ENCODE measurements at places on chromosomes 4 and X.

GRCh38 chr4:85370400-85371032 is 104.4 kb upstream of the ARHGAP24 start:
- peak; percentile 40 for DNase-seq

DNA sequence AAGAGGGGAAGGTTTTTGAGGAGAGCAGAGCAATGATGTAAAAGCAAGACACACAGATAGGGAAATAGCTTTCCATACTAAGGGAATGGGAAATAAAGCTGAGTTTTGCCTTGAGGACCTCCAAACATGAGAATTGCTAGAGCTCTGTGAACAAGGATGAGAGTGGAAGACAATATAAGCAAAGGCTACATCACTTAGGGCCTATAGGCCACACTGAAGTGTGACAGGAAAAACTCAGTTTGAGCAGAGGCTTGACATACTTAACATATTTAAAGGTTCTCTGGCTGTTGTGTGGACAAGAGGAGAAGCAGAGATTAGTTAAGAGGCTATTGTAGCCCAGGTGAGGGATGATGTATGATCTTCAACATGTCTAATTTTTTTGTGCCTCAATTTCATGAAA is 5.3 kb upstream of the SRP72 start:
- DNase-seq, result no peak

DNA sequence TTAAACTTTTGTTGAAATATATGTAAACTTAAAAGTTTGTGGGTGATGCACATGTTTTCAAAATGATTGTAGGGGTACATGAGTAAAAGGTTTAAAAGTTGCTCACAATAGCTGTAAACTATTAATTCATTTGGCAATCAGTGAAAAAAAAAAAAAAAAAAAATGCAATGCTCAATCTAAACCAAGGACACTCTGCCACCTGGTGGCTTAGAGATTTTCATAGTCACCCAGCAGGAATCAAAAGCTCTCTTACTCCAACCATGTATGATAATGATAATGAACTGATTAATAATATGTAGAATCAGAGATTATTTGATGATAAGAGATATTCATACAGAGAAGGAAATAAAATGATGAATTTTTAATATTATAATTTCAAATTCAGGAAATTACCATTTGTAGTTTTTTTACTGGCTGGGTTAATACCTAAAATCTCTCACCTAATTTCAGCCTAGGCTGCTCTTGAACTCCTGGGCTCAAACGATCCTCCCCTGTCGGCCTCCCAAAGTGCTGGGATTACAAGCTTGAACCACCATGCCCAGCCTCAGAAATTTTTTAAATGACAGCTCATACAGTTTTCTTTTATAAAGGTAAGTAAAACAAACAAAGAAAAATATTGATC is 46.9 kb upstream of the SLC25A4 start:
- DNase-seq, result peak; percentile 49

- no peak for DNase-seq
Observed at GRCh38 chr4:144985014-144985413, 113.0 kb downstream of the ANAPC10 start.

GRCh38 chr4:26105337-26105736 is 191.3 kb downstream of the SMIM20 start:
- DNase-seq, result no peak

- no peak for DNase-seq
Observed at GRCh38 chrX:19968276-19968675, 22.6 kb downstream of the BCLAF3 start.

DNA sequence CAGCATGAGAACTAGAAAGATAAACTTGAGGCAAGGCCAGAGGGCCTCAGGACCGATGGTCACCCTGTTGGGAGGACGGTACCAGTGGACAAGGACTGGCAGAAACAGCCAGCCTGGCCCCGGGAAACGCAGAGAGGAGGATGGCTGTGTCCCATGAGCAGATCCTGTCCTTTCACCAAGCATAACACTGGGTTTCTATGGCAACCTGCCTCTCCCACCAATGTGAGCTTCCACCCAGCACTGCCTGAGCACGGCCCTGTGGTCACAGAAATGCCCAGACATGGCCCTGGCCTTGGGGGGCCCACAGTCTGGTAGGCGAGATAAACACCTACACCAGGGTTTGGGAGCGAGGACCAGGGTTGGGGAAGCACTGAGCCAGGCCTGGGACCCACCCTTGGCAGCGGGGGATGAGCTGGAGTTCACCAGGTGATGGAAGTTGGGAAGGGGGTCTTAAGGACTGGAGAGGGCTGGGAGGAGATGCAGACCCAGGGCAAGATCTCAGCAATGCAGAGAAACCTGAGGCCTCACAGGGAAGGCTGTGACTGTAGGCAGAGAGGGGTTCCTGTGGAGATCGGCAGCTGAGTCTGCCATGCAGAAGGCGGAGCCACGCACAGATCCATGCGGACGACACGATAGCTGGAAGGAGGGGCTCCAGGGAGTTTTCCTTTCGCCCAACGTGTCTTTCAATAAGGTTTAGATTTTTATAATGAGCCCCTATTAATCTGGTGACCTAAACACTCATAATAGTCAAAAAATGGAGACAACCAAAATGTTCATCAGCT is 32.7 kb upstream of the CRMP1 start:
- no peak for DNase-seq

DNA sequence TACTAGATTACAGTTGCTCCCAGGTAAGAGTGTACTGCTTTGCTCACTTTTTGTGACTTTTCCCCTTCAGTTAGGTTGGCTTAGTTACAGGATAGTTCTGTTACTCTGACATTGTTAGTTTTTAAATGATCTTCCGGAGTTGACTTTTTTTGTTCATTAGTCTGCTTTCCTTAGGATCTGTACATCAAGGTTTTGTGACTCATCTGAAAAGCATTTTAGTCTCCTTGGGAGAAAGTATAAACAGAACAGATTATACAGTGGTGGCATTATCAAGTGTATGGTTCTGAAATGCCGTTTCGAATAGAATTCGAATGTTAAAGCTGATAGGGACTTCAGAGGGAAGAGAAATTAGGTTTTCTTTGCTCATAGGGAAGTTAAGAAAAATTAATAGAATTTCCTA is 63.3 kb downstream of the USP9X start:
- DNase-seq, result peak; percentile 62

- DNase-seq, result no peak
Observed at GRCh38 chr4:41620594-41621256, 82.8 kb downstream of the LIMCH1 start.

- no peak for DNase-seq
Observed at GRCh38 chr4:6217716-6218381, 17.5 kb upstream of the JAKMIP1 start.

DNA sequence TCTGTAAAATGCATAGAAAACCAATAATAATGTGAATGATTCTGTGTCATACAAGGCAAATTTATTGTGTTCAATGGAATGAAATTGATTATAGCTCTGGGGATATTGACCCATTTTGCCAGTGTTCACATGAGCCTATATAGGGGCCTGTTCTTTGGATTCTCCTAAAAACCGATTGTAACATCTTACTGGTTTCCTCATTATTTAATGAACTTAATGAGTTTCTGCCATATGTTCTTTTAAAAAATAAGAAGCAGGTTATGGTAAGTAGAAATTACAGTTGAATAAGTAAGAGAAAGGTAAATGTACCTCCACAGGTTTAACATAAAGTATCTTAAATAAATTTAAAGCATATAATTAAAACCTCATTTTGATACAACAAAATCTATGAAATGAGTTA is 24.6 kb upstream of the ADGRL3 start:
- DNase-seq, result no peak

GRCh38 chr4:177275999-177276398 is 33.7 kb upstream of the NEIL3 start:
- no peak for DNase-seq

- peak; percentile 46 for DNase-seq
Observed at GRCh38 chrX:140762061-140762460, 52.5 kb downstream of the LINC00632 start.

DNA sequence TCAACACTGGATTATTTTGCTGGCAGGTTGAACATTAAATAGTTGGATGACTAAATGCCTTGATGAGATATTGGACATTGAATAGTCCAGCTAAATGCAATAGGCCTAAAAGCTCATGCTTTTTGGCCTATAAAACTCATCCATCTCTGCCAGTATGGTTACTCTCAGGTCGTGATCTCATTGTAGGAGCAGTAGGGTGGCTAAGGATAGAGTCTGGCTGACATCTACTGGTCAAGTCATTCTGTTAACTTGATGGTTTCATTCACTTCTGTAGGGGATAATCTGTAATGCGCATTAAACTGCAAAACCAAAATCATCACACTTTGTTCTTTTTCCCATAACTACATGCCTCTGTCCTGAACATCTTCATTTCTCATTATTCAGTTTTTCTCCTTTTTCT is 227.0 kb downstream of the DKK2 start:
- DNase-seq, result peak; percentile 66

- no peak for DNase-seq
Observed at GRCh38 chr4:150265806-150266205, 187.6 kb downstream of the DCLK2 start.

DNA sequence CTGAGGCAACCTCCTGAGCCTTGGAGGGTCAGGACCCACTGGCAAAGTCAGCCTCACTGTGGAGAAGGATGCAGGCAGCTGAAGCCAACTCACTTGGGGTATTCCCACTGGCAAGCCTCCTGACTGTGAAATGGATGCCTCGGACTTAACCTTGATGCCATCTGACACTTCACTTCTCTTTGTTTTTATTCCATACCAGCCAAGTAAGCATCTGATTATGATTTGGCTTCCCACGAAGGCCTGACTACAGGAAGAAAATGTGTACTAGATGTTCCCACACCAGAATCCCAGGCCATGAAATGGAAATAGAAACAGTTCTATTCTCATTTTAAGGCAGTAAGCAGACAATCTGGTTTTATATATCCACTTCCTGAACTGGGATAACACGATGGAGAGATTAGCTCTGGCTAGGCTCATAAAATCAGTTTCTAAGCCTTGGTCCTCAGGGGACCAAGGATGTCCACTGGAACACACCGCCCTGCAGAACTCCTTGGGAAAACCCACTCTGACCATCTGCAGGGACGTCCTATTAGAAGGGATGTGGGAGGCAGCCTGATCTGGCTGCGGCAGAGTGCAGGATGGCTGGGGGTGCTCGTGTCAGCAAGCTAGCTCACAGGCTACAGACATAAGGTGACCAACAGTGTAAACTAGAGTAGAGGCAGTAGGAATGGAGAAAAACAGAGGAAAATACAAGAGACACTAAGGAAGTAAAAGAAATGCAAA is 89.3 kb downstream of the TSPAN5 start:
- DNase-seq, result peak; percentile 34

- peak; percentile 12 for DNase-seq
Observed at GRCh38 chr4:98802770-98803198, 126.1 kb downstream of the EIF4E start.

DNA sequence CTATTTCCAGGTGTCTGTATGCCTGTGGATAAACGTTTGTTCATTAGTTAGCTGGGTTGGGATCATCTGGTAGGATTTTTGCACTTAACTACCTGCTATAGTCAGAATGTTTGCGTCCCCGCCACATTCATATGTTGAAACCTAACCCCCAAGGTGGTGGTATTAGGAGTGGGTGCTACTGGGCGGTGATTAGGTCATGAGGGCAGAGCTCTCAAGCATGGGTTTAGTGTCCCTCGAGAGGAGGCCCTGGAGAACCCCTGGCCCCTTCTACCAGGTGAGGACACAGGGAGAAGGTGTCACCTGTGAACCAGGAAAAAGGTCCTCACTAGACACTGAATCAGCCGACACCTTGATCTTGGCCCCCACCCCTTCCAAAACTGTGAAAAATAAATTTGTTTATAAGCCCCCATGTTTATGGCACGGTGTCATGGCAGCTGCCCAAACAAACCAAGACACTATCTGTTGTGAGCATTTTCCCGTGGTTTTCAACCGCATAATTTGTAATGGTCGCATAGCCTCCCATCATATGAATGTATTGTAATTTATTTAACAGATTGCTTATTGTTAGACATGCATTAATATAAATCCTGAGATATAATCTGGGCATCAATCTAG is 92.7 kb upstream of the TRIM2 start:
- no peak for DNase-seq

- peak; percentile 36 for DNase-seq
Observed at GRCh38 chr4:123350191-123350544, 46.4 kb upstream of the SPRY1 start.

GRCh38 chr4:20430259-20430941 is 178.7 kb downstream of the SLIT2 start:
- DNase-seq, result no peak

- no peak for DNase-seq
Observed at GRCh38 chr4:123093236-123093635, 170.8 kb upstream of the NUDT6 start.

DNA sequence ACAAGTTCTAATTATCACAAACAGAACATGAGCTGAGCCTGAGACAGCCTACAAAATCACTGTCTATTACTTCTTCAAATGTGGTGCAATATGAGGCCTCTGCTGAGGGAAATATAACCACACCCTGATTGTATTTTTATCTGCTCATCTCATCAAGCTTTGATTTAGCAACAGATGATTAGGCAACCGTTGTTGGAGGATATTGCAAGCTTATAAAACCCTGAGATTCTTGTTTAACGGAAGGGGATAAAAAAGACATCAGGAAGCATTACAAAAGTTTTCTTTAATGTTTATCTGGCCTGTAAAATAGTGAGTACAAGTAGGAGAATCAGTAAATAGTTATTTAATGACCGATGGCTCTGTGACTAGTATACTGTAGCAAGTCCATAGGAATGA is 108.5 kb downstream of the ZNF330 start:
- no peak for DNase-seq

- no peak for DNase-seq
Observed at GRCh38 chr4:53059256-53059655, 197.1 kb downstream of the RASL11B start.

- no peak for DNase-seq
Observed at GRCh38 chrX:97328853-97329390, 445.2 kb downstream of the RPA4 start.

GRCh38 chr4:105461221-105461620 is 12.6 kb downstream of the PPA2 start:
- no peak for DNase-seq

GRCh38 chr4:97028785-97029184 is 1114.5 kb downstream of the STPG2 start:
- no peak for DNase-seq

GRCh38 chrX:21645886-21646285 is 12.2 kb downstream of the KLHL34 start:
- no peak for DNase-seq

DNA sequence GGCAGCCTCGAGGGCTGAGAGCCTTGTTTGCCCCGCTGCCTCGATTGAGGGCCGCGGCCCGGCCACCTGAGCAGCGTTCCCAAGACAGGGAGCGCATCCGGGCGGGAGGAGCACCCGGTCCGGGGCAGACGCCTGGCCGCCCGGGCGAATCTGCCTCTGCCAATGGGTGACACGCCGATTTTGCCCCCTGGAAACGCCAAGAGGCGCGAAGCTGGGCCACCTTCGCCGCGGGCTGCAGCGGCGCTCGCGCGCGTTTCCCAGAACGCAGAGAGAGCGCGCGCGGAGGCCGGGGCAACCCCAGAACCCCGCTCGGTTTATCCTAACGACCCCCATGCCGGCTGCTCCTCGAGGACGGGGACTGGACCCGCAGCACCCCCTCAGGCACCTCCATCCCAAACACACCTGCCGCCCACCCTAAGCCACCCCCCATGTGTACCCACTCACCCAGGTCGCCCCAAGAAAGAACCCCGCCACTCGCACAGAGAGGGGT is 575 bp downstream of the MAP7D2 start:
- DNase-seq, result no peak

- DNase-seq, result no peak
Observed at GRCh38 chr4:70337886-70338420, 3.2 kb downstream of the CABS1 start.

- peak; percentile 90 for DNase-seq
Observed at GRCh38 chrX:12946838-12947544, 27.9 kb upstream of the TMSB4X start.

- no peak for DNase-seq
Observed at GRCh38 chr4:63906660-63907183, 502.5 kb downstream of the TECRL start.

- DNase-seq, result no peak
Observed at GRCh38 chr4:31078661-31079060, 358.5 kb downstream of the PCDH7 start.
